Umbilical cord (tissue), 2 donors: ENCODE measurements at places on chromosomes 6 and 20.

DNA sequence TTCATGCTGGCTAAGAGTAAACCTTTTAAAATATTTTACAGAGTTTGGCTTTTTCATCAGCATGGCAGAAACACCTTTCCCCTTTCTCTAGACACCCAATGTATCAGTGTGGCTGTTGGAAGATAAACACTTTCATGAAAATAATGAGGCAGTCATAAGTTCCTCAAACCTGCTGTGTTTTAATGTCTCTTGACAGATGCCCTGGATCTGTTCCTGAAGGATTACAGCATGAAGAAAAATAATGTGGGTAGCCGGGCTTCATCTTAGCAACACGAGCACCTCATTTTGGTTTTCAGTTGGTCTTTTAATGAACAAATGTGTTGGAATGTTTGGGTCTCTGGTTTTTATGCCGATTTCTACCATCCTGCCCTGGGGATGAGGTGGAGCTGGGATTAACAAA is 45.5 kb upstream of the UNC93A start:
- DNase-seq = no peak

- DNase-seq = no peak
Measured at GRCh38 chr6:47118611-47119010, 76.5 kb upstream of the ADGRF1 start.

- DNase-seq = no peak
Measured at GRCh38 chr20:56995635-56996075, 270.8 kb downstream of the BMP7 start.

- peak; percentile 11 for DNase-seq
Measured at GRCh38 chr6:147603392-147604081, 95.0 kb downstream of the SAMD5 start.

DNA sequence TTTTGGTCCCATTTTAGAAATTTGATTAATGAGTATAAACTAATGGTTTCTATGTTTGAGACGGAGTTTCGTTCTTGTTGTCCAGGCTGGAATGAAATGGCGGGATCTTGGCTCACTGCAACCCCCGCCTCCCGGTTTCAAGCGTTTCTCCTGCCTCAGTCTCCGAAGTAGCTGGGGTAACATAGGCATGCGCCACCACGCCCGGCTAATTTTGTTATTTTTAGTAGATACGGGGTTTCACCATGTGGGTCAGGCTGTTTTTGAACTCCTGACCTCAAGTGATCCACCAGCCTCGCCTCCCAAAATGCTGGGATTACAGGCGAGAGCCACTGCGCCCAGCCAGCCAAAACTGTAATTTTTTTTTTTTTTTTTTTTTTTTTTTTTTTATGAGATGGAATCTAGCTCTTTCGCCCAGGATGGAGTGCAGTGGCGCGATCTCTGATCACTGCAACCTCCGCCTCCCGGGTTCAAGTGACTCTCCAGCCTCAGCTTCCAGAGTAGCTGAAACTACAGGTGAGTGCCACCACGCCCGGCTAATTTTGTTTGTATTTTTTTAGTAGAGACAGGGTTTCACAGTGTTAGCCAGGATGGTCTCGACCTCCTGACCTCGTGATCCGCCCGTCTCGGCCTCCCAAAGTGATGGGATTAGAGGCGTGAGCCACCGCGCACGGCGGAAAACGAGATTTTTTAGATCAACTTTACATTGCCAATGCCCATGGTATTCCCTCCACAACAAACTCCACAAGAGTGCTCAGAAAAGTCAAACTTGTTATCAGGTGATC is 127.8 kb downstream of the HFE start:
- DNase-seq = peak; percentile 31

GRCh38 chr6:4114123-4114522 is 21.3 kb downstream of the ECI2 start:
- peak; percentile 59 for DNase-seq

- DNase-seq = peak; percentile 78
Measured at GRCh38 chr6:53302678-53303360, 45.9 kb downstream of the ELOVL5 start.

GRCh38 chr6:144644776-144645175 is 359.6 kb downstream of the UTRN start:
- no peak for DNase-seq

- DNase-seq = no peak
Measured at GRCh38 chr6:110044096-110044495, 66.0 kb downstream of the GPR6 start.

DNA sequence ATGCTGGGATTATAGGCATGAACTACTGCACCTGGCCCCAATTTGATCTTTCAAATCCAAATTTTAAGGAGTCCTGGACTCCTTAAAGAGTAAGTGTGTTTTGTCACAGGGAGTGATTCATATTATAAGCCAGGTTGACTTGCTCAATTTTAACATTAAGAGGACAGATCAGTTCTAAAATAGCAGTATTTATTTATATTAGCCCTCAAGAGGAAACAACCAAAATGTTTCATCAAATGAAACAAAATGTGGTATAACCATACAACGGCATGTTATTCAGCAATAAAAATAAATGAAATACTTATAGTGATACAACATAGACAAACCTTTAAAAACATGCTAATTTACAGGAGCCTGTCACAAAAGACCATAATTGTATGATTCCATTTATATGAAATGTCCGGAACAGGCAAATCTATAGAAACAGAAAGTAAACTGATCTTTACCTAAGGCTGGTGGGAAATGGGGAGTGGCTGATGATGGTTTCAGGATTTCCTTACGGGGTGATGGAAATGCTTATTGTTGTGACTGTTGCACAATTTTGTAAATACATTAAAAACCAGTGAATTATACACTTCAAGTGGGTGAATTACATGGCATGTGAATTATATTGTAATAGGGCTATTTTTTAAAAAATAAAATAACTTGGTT is 637.4 kb downstream of the MMUT start:
- DNase-seq = peak; percentile 7

GRCh38 chr6:87181903-87182302 is 26.5 kb downstream of the ZNF292 start:
- DNase-seq = no peak

GRCh38 chr6:13455552-13455966 is 31.8 kb downstream of the GFOD1 start:
- no peak for DNase-seq

DNA sequence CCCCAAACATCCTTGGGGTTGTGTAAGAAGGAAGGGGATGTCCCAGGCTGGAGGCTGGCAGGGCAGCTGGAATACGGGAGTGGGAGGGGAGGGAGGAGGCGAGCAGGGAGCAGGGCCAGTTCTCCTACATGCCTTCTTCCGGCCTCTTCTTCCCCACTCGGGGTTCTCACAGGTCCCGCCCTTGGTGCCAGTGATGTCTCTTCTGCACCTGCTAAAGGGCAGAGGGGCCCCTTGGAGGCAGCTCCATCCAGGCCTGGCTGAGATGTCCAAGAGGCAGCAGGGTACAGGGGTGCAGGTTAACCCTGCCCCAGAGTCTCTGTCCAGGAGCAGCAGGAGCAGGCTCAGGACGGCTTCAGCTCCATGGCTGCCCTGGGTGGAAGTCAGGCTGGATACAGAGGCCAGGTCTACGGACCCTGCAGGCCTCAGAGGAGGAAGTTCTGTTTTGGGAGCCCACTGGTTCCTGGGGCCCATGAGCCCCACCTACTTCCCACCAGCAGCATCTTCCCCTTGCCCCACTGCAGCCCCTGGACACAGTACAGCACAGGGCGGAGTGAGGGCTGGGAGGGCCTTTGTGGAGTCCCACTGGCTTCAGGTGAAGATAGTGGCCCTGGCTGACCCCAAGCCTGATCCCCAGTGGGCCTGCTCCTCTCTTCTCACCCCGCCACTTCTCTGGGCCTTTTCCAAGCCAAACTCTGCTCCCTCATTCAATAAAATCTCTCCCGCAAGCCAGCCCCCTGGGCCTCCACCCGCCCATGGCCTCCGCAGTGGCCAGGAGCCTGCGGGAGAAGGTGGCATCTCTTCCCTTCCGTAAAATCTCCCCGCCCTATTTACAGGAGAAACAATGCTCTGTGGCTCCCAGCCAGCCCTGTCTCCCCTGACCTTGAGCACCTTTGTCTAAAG is 60.4 kb downstream of the YTHDF1 start:
- DNase-seq = no peak
